ENCODE measurements at places on chromosomes 12 and 14.

DNA sequence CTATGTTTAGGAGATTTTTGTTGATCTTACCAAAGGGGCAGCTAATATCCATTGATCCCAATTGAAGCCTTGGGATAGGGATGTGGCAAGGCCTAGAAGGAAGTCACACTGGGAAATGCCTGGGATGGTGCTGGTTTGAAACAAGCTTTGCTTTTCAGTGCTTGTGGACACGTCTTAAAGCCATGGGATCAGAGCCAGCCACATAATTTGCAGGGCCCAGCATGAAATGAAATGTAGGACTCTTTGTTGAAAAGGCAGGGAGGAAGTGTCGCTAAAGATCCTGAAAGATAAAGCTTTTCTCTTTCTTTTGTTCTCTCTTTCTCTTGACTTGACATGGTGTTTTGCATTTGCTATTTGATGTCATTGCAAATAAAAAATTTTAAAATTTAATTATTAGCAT, 5.0 kb downstream of the TTC9 start:
- DNase-seq = no peak

DNA sequence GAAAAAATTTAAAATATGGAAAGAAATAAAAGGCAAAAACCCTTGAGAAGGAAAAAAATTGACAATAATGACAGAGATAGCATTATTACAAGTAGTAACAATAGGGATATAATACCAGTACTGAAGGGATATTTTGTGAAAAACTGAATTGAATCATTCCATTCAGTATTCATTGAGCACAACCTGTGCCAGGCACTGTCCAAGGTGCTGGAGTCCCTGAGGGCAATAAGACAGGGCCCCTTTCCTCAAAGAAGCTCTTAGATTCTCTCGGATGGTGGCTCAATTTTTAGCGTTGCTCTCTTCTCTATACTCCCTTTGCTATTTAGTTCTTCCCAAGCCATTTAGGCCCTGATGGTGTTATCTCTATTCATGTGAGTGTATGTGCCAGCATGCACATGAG, 34.3 kb upstream of the GAS2L3 start:
- DNase-seq = peak; percentile 18

- DNase-seq = no peak
These were observed 96.0 kb downstream of the GPHN start for GRCh38 chr14:66603945-66604344.

GRCh38 chr12:128138125-128138524, 128.8 kb upstream of the TMEM132C start:
- DNase-seq = no peak

- no peak for DNase-seq
These were observed 197.0 kb downstream of the ACSS3 start for GRCh38 chr12:81274637-81275529.

DNA sequence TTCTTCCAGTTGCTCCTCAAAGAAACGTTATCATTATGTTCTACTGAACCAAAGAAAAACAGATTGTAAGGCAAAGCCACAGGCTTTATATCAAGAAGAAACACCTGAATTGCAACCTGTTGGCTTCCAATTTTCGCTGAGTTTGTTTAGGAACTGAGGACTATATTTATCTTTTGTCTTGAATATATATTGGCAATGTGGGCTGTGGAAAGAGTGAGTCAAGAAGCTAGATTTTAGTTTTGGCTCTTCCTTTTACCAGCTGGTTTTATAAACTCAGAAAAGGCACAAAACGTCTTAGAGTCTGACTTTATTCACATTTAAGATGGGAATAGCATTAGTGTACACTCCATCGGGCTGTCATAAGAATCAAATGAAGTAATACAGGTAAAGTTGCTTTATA, 10.4 kb upstream of the PTHLH start:
- DNase-seq = no peak

- no peak for DNase-seq
These were observed 27.7 kb downstream of the KRT18 start for GRCh38 chr12:52976574-52977071.

- DNase-seq = no peak
These were observed 14.9 kb downstream of the CCDC63 start for GRCh38 chr12:110861729-110862128.

- no peak for DNase-seq
These were observed 107.2 kb downstream of the PDE3A start for GRCh38 chr12:20475542-20475941.

- no peak for DNase-seq
These were observed 89.8 kb downstream of the KIF26A start for GRCh38 chr14:104228221-104228620.

- no peak for DNase-seq
These were observed 364.7 kb downstream of the NUAK1 start for GRCh38 chr12:105774037-105774436.

DNA sequence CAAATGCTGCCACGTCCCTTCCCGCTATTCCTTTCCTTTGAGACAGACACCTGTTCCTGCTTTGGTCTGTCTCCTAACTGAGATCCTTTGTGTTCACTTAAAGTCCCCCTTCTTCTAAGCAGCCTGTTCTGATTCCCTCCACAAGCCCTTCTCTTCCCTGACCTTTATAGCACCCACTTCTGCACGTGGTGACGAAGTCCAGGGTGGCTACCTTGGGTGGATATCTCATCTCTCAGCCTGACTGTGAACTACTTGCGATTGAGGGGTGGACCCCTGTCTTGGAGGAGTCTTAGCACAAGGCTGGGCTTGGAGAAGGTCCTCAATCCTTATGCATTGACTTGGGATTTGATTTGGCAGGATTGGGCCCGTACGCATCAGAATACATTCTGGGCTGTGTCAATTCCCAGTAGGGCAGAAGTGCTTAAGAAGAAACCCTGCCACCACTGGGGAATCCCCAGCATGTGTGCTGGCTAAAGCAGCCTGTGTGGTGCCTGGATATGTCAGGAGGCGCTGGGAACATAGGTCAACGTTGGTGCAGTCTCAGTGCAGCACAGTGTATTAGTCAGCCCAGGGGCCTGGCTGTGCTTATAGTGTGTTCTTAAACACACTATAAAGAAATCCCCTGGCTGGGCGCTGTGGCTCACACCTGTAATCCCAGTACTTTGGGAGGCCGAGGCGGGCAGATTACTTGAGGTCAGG, 23.6 kb downstream of the KRT80 start:
- DNase-seq = no peak

DNA sequence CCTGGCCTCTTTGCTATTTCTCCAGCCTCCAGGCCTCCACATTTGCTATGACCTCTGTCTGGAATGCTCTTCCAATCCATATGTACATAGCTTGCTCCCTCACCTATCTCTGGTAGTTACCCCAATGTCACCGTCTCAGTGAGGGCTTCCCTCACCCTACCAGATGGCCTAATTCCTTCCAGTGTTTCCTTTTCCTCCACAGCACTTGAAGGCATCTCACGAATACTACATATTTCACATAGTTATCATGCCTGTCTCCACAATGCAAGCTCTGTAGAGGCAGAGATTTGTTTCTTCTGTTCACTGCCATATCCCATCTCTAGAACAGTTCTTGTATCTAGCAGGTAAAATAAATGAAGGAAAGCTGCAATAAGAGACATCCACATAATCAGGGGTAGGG, 21.3 kb upstream of the HSP90B1 start:
- DNase-seq = no peak

DNA sequence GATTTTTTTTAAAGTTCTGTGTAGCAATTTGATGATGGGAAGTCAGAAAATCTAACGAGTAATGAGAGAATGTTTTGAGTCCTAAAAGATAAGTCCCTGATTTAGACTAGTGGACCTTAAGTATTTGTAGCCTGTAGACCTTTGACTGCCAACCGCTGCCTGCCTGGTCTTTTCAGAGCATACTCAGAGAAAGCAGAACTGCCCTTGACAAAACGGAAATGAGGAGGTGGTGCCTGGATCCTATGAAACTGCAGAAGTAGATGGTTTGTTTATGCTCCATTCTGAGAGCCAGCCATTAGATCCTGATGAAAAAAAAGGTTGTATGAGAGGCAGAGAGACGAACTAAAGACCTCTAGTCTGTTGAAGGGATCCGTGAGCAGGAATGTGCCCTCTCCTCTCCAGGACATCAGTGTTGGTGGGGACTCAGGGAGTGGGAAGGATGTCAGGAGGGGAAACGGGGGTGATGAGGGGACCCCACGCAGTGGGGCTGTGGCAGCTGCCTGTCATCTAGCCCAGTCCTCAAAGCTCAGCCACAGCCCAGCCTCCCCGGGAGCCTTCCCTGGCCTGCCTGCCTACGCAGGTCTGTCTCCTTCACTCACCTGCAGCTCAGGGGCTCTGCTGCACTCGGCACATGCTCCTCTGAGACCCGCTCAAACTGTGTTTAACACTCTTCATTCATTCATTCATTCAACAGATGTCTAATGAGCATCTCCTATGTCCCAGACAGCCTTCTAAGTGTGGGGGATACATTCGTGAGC, 447.5 kb downstream of the AACS start:
- no peak for DNase-seq

DNA sequence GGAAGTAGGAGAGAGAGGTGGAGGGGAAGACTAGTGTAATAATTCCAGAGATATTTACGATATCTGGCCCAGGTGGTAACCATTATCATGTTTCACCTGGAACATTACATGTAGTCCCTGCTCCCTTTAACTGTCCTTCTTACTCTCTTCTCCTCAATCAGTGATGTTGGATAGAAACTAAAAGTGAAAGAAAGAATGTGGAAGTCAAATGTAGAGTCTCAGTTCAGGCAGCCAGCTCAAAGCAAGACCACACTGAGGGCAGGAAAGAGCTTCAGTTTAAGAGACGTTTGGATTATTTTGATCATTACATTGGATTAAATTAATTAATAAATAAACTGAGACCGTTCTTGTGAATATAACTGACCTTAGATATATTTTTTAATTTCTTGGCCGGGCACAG, 594.4 kb downstream of the FLRT2 start:
- DNase-seq = no peak

DNA sequence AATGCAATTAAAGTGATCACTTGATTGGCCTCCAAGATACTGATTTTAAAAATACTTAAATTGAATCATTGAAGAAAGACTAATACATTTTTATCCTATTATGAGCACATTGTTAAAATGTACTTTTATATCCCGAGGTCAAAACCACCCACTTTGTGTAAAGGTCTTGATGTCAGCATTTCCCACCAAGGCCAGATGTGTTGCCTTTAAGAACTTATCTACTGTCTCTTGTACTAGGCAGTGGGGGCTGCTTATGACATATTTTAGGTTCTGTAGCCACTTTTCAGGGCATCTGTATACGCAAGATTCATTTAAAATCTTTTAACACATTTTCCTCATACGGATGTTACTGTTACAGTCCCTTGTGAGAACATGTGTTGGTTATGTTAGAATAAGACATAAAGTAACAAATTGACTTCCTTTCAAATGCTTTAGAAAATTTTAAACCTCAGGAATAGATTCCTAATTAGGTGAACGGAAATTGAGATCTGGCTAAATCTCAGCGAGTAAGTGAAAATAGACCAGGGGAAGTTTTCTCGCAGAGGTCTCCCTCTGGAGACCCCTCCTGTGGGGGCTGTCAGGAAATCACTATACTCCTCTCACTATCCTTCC, 456.2 kb downstream of the ADAMTS20 start:
- no peak for DNase-seq

DNA sequence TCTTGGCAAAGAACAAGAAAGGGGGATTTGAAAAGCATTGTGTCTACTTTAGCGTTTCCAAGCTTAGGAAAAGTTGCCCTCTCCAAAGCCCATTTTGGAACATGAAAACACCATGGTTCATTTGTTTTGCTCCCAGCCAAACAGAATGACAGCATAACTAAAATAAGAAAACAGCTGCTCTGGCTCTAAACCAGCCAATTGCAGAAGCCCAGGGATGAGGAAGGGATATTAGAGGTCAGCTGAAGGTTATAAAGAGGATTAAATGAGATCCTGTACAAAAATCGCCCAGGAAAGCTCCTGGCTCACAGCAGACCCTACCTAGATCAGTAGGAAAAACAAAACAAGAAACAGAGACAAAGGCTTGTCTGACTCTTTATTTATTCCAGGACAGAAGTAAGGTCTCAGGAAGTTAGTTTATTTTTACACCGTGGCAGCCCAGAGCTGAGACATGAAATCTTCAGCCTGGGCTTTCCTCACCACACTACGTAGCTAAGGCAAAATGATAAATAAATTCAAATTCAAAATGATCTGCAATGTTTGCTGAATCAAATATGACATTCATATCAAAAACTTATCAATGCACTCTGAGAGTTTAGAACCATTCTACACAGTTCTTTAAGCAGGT, 25.9 kb downstream of the SPX start:
- no peak for DNase-seq

DNA sequence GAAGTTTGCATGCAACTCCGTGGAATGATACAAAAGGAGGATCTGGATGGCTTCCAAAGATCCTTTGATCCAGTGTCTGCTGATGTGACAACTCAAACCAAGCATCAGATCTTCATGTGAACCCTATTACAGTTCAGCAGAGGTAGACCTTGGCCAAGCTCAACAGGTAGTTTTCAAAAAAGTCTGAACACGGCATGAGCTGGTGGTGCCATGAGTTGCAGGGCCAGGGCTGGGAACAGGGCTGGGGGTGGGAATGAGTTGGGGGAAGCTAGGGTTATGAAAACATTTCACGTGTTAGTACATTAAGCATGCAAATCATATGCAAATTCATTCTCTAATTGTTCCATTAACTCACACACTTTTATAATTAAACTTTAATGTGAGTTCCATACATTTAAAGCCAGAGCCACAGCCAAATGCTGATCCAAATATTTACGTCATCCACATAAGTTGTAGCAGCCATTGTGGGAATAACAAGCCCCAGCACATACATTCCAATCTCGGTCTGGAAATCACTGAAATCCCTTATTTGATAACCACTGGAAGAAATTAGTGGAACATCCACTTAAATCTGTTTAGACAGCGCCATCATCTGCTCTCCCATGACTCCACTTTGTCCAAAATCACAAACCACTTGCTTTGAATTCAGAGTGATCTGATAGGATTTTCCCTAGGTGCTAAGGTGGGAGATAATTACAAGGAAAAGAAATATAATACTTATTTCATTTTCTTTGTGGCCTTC, 158.5 kb downstream of the APAF1 start:
- no peak for DNase-seq

- no peak for DNase-seq
These were observed 212.3 kb upstream of the GARIN6 start for GRCh38 chr12:99435095-99435791.

DNA sequence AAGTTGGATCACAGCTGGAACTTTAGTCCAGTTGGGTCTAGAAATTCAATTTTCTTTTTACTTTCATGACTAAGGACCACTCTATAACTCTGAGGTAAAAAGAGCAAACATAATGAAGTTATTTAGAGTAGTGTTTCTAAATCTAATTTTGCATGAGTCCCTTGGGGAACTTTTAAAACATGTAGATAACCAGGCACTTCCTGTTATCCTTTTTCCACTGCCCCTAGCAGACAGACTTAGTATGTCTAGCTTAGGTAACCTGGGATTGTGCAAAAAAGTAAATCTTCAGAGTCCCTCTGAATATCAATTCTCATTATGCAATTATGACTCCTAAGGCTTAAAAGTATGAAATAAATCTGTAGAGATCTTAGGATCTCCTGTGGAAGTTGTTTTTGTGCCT, 371.2 kb downstream of the DIO2 start:
- no peak for DNase-seq

DNA sequence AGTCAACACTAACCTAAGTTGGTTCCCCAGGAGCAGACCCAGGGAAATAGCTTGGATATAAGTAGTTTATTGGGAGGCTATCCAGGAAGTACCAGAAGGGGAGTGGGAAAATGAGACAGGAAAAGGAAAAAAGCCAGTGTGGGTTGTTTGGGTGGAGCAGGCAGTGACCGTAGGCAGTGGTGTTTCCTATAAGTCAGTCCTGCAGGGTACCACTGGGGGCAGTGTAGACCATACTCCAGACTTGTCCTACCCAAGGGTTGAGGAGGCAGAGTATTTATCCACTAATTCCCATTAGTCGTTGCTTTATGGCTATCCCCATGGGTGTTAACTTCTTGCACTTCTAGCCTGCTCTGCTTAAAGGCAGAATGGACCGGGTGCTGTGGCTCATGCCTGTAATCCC, 6.4 kb upstream of the CCDC60 start:
- no peak for DNase-seq
